ENCODE measurements at places on chromosomes 4 and X.

- DNase-seq: no peak
Observed at GRCh38 chr4:12729384-12729783, 754.8 kb downstream of the RAB28 start.

- DNase-seq: no peak
Observed at GRCh38 chr4:101020956-101021355, 326.4 kb downstream of the PPP3CA start.

DNA sequence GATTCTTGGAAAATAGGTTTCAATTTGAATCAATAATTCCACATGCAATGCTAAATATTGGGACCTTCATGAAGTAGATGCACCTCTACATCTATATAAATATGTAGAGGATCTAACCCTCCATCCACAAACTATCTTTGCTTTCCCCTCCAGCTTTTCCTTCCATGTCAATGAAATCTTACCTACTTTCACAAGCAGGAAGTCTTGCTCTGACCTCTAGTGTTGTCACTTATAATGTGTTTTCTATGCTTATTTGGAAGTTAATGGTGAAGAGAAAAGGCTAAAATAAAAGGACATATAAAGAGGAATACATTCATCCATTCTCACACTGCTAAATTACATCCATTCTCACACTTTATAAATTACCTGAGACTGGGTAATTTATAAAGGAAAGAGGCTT is 472.7 kb upstream of the DIAPH2 start:
- DNase-seq: no peak

DNA sequence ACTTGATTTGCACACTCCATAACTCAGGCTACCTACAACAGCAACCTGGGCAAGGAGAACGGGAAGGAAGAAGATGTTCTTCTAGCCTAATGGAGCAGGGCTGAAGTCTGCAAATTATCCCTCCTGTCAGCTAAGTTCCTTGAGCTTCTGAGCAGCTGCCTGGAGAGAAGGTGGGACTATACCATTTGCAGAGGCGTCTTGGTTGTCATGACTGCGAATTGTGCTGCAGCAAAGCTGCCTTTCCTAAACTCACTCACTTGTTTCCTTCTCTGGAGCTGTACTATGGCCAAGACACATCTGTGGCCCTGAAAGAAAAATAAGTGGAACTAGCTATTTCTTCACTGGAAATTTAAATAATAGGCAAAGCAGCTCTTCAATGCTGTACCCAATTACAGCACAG is 682.4 kb upstream of the GRIA3 start:
- no peak for DNase-seq

DNA sequence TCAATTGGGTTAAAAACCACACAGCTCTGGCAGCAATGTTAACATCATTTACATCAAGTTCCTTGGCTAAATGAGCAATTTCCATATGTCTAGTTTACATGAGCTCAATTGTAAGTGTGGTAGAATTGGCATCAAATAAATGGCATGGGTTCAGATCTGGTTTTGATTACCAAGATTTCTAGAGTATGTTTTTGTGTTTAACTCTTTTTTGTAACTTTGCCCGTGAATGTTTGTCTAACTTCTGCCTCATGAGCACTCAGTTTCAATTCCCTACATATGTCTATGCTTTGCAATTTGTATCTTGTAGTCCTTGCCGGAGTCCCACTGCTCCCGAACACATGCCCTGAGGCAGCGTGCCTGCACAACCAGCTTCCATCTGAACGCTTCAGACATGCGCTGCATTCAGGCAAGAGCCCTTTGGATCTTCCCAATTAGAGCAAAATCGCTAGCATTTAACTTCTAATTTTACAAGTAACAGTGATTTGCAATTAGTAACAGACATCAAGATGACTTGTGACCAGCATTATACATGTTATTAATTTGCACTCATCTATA is 644.4 kb downstream of the TRIML1 start:
- DNase-seq: no peak

- DNase-seq: no peak
Observed at GRCh38 chr4:125693228-125693627, 378.5 kb downstream of the FAT4 start.

DNA sequence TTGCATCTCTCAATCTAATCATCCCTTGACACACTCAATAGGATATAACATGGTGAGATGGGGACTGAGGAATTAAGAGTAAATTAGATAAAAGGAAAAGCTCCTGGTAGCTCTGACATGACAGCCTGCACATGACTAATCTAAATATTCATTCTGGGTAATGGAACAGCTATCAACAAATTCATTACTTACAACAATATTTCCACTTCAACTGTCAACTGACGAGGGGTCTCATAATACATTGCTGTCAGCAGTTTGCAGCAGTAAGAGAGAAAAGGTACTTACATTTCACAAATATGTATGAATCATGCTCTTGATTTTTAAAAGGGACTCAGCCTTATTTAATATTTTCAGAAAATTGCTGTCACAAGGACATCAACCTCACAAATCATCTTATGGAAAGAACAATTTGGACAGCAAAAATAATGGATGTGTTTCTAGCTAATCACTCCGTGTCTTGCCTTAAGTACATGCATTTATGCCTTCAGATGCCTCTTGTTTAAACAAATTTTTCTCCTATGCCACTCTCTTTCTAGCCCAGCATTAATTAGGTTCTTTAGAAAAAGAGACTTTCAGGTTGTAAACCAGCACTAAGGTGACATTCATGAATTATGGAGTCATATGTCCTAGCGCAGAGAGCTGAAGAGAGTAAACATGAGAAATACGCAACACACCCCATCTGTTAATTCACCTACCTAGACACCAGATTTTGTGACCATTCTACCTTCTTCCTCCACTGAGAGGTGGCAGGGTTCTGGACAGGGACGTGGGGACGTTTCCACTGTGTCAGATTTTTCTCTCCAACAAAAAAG is 99.6 kb upstream of the TMEM150C start:
- no peak for DNase-seq

GRCh38 chr4:129545599-129546278 is 449.8 kb downstream of the C4orf33 start:
- no peak for DNase-seq

- no peak for DNase-seq
Observed at GRCh38 chr4:81049907-81050306, 19.4 kb downstream of the BMP3 start.

DNA sequence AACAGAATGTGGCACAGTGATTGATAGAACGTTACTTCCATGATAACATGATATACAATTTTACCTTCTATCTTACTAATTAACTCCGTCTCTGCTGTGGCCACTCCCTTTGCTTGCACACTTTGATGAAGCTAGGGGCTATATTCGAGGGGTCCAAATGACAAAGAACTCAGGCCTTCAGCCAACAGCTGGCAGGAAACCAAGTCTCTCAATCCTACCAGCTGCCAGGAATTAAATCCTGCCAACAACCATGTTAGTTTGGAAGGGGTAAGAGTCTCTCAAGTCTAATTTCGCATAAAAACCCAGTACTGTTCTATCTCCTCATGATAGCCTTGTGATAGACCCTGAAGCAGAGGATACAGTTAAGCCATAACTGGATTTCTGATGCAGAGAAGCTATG is 1122.9 kb upstream of the PCDH10 start:
- no peak for DNase-seq

DNA sequence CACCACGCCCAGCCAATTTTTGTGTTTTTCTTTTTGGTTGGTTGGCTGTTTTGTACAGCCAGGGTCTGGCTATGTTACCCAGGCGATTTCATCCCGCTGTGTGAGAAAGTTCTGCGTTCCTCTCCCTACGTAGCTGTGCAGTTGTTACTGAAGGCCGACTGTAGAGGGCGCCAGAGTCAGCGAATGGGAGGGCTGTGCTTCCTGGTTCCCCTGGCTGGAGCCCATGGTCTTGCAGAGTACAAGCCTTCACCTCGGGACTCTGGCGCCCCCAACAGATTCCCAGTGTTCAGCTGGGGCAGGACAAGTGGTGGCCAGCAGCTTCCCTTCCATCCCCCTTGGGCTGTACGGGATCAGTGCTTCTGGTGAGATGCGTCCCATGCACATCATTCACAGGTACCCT is 5.6 kb upstream of the CT45A1 start:
- no peak for DNase-seq

DNA sequence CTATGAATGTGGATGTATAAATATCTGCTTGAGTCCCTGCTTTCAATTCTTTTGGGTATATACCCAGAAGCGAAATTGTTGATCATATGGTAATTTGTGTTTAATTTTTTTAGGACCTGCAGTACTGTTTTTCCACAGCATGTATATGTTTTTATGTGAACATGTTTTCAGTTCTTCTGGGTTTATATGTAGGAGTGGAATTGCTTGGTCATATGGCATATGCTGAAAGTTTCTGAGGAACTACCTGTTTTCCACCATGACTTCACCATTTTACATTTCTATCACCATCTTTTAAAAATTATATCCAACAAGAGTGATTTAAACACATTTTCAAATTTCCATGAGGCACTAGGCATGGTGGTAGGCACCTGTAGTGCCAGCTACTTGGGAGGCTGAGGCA is 8.2 kb downstream of the PPAT start:
- no peak for DNase-seq

DNA sequence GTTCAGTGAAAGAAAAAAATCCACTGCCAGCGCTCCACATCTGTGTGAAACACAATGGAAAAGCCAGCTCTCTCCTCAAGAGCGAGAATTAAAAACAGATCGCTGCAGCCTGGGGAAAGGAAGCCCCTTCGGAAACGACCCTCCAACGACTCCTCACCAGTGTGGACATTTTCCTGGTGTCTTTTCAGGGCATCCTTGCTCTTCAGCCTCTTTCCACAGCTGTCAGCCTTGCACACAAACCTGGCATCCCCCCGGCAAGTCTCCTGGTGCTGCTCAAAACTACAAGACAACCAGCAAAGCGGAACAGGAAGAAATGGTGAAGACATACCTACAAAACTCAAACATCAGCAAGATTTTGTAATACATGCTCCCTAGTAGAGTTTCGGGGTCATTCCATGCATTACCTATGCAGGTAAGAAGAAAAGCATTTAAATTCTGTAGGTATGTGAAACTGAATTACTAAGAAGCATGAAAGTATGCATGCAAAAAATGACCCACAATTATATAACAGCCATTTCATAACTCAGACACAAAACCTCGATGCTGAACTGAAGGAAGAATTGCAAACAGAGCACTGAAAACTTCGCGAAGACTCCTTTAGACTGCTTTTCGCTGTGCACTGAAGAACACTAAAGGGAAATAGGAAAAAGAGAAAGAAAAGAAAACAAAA is 106.1 kb downstream of the PRDM5 start:
- no peak for DNase-seq

DNA sequence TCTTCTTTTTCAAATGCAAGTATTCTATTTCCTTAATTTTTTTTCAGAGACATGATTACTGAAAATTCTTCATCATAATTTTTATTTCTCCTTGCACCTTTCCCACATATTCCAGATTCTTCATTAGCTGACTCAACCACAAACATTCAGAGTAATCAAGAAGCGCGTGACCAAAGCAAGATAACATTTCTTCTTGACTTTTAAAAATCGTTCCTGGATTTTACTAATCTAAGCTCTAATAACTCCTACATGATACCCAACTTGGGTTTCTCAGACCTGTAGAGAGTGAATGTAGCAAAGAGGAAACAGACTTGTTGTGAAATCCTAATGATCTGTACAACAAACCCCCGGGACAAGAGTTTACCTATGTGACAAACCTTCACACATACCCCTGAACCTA is 615.0 kb downstream of the TMA16 start:
- DNase-seq: no peak

DNA sequence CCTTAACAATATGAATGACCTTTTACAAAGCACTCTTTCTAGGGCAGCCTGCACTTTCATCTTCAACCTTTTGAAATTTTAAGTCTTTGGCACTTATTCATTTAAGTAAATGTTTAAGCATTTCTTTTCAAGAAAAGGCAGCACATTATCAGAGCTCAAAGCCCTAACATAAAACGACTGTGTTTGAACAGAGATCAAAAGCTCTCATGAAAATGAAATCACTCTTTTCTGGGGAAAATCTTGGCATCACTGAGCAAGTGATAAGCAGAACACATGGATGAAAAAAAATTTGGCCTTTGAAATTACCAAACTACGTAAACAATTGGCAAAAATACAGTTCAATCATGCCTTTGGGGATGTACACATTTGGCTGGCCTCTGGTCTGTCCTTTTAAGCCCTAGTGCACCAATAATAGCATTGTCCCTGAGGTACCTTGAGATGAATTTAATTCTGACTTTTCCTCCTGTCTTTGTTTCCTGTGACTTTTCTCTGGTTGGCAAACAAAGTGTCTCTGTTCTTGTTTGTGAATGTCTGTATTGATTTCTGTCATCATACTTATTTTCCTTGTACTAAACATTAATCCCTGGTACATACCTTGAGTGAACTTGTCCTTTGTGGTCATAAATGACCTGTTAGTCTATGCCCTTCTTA is 12.9 kb upstream of the ODAM start:
- DNase-seq: no peak

DNA sequence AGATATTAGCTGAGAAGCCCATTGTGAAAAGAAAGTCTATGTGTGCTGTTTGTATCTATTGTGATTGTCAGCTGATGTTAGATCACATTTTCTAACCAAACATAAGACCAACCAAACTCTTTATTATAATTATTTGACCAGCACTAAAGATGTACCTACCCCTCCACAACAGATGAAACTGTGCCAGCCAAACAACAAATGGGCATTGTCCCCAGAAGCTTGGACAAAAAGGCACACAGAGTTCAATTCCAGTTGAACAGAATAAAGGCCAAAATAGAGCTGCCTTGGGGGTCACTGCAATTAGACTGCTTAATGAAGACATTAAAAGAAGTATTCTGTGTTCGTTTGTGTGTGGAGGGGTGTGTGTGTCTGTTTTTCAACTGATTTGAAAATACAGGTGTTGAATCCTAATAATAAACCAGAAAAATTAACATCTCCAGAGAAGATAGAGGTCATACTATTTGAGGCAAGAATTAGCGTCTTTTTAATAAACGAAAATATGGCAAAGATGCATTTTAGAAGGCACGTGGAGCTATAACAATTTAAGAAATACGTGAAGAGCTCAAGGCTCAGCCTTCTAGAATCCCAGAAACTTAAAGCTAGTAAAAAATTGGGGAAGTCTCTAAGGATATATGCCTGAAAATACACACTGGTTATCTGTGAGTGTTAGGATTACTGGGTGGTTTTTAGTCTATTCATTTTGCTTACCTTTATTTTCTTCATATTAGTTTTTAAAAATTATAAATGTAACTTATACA is 2.2 kb downstream of the SPP1 start:
- DNase-seq: no peak

DNA sequence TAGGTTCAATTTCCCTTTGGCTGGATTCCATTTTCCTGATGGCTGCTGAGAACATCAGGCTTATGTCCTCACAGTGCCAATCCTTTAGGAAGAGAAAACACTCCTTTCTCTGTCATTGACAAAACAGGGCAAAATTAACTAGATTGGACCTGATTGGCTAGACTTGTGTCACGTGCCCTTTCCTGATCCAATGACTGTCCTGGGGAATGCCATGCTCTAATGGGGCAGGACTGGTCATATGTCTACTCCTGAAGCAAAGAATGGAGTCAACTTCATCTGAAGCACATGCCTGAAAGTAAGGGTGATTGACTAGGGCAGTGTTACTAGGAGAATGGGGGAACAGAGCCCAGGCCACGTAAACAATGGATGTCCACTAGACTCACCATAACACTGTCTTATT is 220.4 kb downstream of the KDR start:
- no peak for DNase-seq

- DNase-seq: peak; percentile 44
Observed at GRCh38 chrX:150692296-150692695, 900 bp upstream of the MTMR1 start.

GRCh38 chrX:856566-857290 is 226.1 kb downstream of the SHOX start:
- no peak for DNase-seq

All from stimulated activated CD4-positive, alpha-beta T cell treated with anti-CD3 and anti-CD28 coated beads, Interleukin-4, amount 100 ng/mL, for 4 hours (primary cell).